ENCODE measurements at places on chromosomes 3 and 15.
A peak's percentile ranks its signal among the peaks of the same experiment; 100 is the strongest.

DNA sequence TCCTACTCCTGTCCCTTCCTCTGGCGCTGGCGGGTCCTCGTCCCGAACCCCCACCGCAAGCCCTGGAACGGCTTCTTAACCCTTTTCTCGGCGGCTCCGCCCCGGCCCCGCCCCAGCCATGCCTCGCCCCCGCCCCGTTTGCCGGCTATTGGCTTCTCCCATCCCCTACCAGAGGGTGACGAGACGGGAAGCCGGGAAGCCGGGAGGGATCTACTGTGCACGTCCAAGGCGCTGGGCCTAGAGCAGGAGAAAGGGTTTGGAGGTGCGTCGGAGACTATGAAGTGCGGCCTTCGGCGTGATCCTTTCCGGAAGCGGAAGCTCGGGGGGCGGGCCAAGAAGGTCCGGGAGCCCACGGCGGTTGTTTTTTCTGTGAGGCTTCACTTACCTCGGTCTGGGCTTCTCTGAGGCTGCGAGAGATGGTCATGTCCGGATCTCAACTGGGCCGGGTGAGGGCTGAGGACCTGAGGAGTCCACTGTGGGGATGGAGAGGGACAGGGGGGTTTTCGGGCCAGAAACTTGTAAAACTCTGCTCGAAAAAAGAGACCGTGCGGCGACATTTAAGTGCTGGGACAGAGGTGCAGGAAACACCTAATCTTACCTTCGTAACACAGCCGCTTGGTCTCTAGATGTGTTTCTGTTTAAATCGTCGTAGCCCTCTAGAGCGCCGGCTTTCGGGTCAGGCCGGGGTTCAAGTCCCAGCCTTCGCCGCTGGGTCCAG is 21.4 kb downstream of the ROPN1B start:
- DNase-seq: peak; percentile 79
- no peaks in the 10 kb centered on the region for H3K27me3 ChIP-seq

- H3K27me3 ChIP-seq: no peaks in the 10 kb centered on the region
- H3K4me1 ChIP-seq: peaks cover under 1% of the 10 kb centered on the region
- DNase-seq: no peak
- no peak overlapping the region for H3K4me3 ChIP-seq
- H3K36me3 ChIP-seq: peaks cover 33% of the 10 kb centered on the region
- H3K27ac ChIP-seq: no peak overlapping the region
Measured at GRCh38 chr15:48730506-48730905, 80.4 kb downstream of the CEP152 start.

GRCh38 chr3:190883973-190884832 is 21.7 kb upstream of the GMNC start:
- H3K27me3 ChIP-seq: no peaks in the 10 kb centered on the region
- DNase-seq: peak; percentile 43
- H3K4me1 ChIP-seq: peaks cover 3% of the 10 kb centered on the region
- H3K36me3 ChIP-seq: no peaks in the 10 kb centered on the region
- no peak overlapping the region for H3K4me3 ChIP-seq
- H3K27ac ChIP-seq: no peak overlapping the region

GRCh38 chr3:42651248-42652091 is 2.0 kb upstream of the ZBTB47 start:
- peak overlapping the region; percentile 89 for H3K4me3 ChIP-seq
- peaks cover 10% of the 10 kb centered on the region for H3K36me3 ChIP-seq
- no peaks in the 10 kb centered on the region for H3K27me3 ChIP-seq
- H3K4me1 ChIP-seq: peaks cover 25% of the 10 kb centered on the region
- DNase-seq: no peak

DNA sequence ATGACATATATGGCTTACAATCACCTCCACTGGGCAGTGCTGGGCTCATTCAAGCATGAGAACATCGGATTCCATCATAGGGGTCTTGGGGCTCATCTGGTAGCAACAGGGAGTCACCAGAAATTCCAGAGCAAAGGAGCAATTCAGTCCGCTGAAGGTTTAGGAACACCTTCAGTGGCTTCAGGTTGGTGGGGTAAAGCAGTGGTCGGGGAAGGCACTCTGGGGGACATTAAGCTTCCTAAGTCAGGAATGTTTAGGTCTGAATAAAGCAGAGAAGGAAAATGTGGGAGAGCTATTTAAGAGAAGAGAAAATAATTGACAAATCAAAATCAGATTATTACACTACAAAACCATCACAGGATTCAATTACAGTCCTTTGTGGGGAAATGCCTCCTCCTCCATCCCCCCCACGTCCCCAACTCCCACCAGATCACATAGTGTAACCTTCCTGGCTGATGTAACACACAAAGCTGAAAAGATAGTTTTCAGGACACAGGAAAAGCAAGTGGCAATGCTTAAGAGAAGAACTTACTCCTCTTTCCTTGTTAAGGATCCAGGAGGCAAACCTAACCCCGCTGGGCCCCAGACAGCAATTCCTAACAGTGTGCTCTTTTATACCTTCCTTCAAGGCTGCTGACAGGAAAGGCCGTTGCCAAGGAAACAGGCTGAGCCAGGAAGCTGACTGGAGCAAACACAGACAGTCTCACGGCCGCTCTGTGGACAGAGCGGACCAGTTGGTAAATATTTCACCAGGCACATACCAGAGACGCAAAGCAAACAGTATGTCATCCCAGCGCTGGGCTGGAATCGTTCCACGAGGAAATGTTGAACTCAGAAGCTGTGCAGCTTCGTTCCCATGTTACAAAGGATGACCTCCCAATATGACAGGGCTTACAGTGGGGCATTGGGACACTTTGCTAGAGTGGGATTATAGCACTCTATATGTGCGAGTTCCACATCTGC is 57.5 kb upstream of the LMCD1 start:
- peaks cover 6% of the 10 kb centered on the region for H3K4me1 ChIP-seq
- no peaks in the 10 kb centered on the region for H3K27me3 ChIP-seq
- peak; percentile 66 for DNase-seq
- H3K36me3 ChIP-seq: no peaks in the 10 kb centered on the region

DNA sequence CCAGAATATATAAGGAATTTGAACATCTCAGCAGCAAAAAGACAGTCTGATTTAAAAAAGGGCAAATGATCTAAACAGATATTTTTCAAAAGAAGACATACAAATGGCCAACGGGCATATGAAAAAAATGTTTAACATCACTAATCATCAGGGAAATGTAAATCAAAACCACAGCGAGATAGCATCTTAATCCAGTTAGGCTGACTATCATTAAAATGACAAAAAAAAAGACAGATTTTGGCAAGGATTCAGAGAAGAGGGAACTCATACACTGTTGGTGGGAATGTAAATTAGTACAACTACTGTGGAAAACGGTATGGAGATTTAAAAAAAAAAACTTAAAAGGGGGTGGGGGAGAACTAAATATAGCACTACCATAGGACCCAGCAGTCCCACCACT is 47.9 kb downstream of the RNF13 start:
- H3K27me3 ChIP-seq: no peaks in the 10 kb centered on the region
- DNase-seq: no peak
- no peak overlapping the region for H3K4me3 ChIP-seq
- no peak overlapping the region for H3K27ac ChIP-seq

- peaks cover 16% of the 10 kb centered on the region for H3K4me1 ChIP-seq
- no peak overlapping the region for H3K4me3 ChIP-seq
- H3K36me3 ChIP-seq: peaks cover 19% of the 10 kb centered on the region
- H3K27me3 ChIP-seq: peaks cover 7% of the 10 kb centered on the region
- DNase-seq: no peak
- H3K27ac ChIP-seq: no peak overlapping the region
Measured at GRCh38 chr3:193951859-193952258, 184.1 kb upstream of the HES1 start.

GRCh38 chr3:87035339-87035738 is 44.4 kb upstream of the VGLL3 start:
- no peaks in the 10 kb centered on the region for H3K27me3 ChIP-seq
- H3K36me3 ChIP-seq: no peaks in the 10 kb centered on the region
- H3K27ac ChIP-seq: no peak overlapping the region
- DNase-seq: no peak
- no peaks in the 10 kb centered on the region for H3K4me1 ChIP-seq

DNA sequence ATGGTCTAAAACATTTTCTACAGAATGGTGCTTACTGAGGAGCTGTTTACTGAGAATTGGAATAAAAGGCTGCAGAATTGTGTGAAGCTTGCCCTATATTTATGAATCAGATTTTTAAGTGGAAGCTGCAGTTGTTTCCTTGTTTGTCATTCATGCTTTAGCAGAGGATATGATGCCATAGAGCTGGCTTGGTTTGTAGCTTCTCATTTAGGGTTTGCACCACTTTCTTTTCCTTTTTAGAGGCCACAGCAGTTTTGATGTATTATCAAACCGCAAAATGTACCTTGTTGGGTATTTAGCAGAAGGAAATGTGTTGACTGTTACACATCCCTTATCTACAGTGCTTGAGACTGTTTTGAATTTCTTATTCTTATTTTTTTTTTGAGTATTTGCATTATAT is 66.2 kb downstream of the RASA2 start:
- H3K27ac ChIP-seq: no peak overlapping the region
- H3K4me1 ChIP-seq: peaks cover 8% of the 10 kb centered on the region
- no peaks in the 10 kb centered on the region for H3K27me3 ChIP-seq
- peaks cover 22% of the 10 kb centered on the region for H3K36me3 ChIP-seq

DNA sequence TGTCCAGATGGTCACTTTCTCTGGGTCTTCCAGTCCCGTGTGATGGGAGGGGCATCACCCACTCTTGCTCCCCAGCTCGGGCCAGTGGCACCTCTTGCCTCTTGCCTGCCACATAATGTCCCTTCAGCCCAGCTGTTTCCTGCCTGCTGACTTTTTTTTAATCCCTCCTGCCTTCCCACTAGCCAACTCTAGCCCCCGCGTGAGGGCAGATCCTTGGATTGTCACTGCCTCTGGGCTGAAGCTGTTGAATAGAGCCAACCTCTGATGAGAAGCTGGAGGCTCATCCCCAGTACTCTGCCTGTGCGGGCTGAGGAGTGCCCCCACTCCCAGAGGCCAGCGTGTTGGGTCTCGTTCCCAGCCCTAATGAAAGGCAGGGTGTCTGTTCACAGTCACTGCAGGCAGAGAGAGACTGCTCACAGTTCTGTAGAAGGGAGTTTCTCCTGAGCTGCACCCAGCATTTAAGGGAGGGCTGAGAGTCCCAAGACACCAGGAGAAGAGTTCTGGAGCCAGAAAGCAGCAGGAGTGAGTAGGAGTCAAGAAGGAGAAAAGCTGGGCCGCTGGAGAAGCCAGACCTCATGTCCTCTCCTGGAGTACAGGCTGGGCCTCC is 30.1 kb upstream of the TIMP4 start:
- H3K4me3 ChIP-seq: no peak overlapping the region
- no peaks in the 10 kb centered on the region for H3K4me1 ChIP-seq
- no peak for DNase-seq
- H3K27ac ChIP-seq: no peak overlapping the region
- H3K27me3 ChIP-seq: no peaks in the 10 kb centered on the region

DNA sequence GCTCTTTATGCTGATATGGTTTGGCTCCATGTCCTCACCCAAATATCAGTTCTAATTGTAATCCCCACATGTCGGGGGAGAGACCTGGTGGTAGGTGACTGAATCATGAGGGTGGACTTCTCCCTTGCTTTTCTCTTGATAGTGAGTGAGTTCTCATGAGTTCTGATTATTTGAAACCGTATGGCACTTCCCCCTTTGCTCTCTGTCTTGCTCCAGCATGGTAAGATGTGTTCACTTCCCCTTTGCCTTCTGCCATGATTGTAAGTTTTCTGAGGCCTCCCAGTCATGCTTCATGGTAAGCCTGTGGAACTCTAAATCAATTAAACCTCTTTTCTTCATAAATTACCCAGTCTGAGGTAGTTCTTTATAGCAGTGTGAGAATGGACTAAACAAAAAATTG is 107.6 kb downstream of the IMPG2 start:
- no peak overlapping the region for H3K4me3 ChIP-seq
- H3K4me1 ChIP-seq: no peaks in the 10 kb centered on the region
- H3K27me3 ChIP-seq: no peaks in the 10 kb centered on the region
- H3K36me3 ChIP-seq: peaks cover 8% of the 10 kb centered on the region

GRCh38 chr3:1987980-1988379 is 110.7 kb upstream of the CNTN4 start:
- no peak for DNase-seq
- H3K27ac ChIP-seq: no peak overlapping the region
- no peaks in the 10 kb centered on the region for H3K27me3 ChIP-seq

DNA sequence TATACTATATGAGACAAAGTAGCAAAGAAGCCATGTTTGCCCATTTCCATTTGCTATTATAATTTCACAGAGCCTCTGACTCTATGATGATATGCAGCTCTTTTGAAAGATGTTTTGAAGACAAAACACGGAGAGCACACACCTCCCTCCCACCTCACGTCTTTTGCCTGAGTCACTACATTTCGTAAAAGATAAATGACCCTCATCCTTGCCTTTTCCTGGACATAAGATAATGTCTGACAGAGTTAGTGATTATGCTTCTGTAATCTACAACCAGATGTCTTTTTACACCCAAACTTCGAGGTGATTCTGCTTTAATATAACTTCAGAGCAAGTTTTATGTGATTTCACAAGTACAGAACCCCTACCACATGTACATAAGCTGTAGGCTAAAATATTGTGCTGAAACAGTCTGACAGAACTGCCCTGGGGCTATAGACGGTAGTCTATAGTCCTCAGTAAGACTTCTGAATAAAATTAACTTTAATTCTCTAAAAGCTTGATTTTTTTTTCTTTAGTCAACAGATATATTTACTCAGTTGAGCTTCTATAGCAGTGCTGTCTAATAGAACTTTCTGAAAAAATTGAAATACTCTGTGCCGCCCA is 99.9 kb downstream of the CD200R1L start:
- no peak overlapping the region for H3K27ac ChIP-seq
- H3K27me3 ChIP-seq: no peaks in the 10 kb centered on the region
- DNase-seq: no peak
- H3K36me3 ChIP-seq: no peaks in the 10 kb centered on the region
- H3K4me1 ChIP-seq: peaks cover 3% of the 10 kb centered on the region
- H3K4me3 ChIP-seq: no peak overlapping the region

- H3K27me3 ChIP-seq: no peaks in the 10 kb centered on the region
- H3K4me1 ChIP-seq: peaks cover 6% of the 10 kb centered on the region
- no peak overlapping the region for H3K27ac ChIP-seq
- no peak for DNase-seq
- peaks cover 2% of the 10 kb centered on the region for H3K36me3 ChIP-seq
Measured at GRCh38 chr3:31300456-31301443, 232.0 kb upstream of the STT3B start.

- no peaks in the 10 kb centered on the region for H3K4me1 ChIP-seq
- H3K27ac ChIP-seq: no peak overlapping the region
- no peaks in the 10 kb centered on the region for H3K27me3 ChIP-seq
- H3K36me3 ChIP-seq: peaks cover 7% of the 10 kb centered on the region
Measured at GRCh38 chr3:104273046-104273649, 1093.6 kb upstream of the ALCAM start.

DNA sequence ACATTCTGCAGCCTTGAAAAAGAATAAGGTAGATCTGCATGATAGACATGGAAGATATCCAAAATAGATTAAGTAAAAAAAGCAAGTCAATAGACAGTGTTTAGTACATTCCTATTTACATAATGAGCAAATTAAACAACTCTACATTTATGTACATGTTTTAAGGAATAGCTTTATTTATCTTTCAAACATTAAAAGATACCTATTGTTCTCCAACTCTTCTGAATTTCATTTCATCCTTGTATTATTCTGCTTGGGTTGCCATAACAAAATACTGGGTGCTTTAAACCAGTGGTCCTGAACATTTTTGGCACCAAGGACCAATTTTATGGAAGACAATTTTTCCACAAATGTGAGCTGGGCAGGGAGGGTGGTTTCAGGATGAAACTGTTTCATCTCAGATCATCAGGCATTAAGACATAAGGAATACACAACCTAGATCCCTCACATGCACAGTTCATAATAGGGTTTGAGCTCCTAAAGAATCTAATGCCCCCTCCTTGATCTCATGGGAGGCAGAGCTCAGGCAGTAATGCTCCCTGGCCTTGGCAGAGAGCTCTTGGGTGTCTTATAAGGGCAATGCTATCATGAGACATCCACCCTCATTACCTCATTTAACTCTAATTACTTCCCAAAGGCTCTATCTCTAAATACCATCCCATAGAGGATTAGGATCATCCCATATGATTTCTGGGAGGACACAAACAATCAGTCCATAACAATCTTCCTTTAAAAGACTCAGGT is 6.8 kb upstream of the KATNBL1 start:
- no peaks in the 10 kb centered on the region for H3K36me3 ChIP-seq
- DNase-seq: no peak
- no peaks in the 10 kb centered on the region for H3K4me1 ChIP-seq
- no peak overlapping the region for H3K4me3 ChIP-seq

Data from neural crest cell (in vitro differentiated cells).